ENCODE measurements at places on chromosomes 5 and 9.

DNA sequence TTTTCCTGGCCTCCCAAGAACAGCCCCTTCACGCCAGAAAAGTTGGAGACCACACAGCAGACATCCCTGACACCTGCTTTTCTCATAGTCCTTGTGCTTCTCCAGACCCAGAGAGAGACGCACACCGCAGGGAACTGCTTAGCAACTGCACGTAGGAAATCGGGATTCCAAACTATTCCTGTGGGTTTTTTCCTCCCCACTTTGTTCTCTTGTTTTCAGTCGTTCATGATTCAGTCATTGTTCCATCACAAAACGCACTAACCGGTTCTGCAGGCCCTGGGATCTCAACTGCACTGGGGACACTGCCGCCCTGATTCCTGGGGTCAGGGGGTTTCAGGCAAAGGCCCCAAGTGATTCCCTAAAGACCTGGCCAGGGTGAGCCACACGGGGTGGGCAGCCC, 588.0 kb upstream of the KLF4 start:
- DNase-seq = no peak

GRCh38 chr5:122170620-122171019, 41.3 kb downstream of the ZNF474 start:
- peak; percentile 76 for DNase-seq

GRCh38 chr9:87685871-87686519, 39.9 kb upstream of the CTSL start:
- DNase-seq = no peak

- peak; percentile 40 for DNase-seq
Observed at GRCh38 chr9:113373256-113373655, 3.5 kb downstream of the HDHD3 start.

- DNase-seq = no peak
Observed at GRCh38 chr9:80077059-80077458, 505.3 kb downstream of the TLE4 start.

DNA sequence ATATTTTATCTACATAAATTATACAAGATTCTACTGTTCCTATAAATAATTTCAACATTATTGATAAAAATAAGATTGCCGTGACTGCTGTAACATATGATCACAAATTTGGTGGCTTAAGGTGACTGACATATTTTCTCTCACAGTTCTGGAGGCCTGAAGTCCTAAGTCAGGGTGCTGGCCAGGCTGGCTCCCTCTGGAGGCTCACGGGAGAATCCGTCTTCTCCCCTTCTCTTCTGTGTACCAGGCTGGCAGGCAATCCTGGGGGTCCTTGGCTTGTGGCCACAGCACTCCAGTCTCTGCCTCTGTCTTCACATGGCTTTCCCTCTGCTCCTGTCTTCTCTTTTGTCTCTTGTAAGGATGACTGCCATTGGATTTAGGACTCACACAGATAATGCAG, 31.7 kb upstream of the IRX2 start:
- no peak for DNase-seq

DNA sequence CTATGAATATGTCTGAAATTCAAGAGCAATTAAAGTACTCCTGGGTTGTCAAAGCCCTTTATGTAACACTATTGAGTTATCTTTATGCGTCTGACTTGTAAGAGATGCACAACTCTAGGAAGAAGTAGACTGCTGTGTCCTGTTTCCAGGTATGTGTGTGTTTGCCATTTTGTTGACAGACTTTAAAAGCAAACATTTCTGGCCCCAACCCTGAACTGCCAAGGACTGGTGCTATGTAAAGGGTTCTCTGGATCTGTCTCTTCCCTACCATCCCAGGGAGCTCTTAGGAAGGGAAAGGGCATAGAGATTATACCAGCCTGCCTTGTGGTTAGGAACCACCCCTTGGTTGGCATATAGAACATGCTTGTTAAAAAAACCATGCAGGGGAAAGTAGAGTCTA, 12.1 kb downstream of the SLC22A5 start:
- DNase-seq = no peak

GRCh38 chr9:123508048-123508447, 152.1 kb downstream of the CRB2 start:
- no peak for DNase-seq

DNA sequence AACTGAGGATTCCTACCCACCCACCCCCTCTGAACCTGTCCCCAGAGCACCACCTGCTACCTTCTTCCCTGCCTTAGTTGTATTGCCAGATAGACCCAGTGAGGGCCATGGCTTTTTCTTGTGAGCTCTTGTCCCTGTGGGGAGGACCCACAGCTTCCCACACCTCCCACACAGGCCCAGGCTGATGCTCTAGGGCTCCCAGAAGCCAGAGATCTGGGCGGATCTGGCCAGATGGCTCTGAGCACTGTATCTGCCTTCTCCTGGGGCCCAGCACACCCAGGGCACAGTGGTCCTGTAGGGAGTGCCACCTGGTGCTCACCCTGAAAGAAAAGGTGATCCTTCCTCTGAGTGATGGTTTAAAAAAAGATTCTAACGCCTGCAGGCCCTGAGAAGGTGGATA, 131.7 kb downstream of the DAB2IP start:
- no peak for DNase-seq

GRCh38 chr5:119445544-119445943, 6.8 kb upstream of the HSD17B4 start:
- peak; percentile 53 for DNase-seq

DNA sequence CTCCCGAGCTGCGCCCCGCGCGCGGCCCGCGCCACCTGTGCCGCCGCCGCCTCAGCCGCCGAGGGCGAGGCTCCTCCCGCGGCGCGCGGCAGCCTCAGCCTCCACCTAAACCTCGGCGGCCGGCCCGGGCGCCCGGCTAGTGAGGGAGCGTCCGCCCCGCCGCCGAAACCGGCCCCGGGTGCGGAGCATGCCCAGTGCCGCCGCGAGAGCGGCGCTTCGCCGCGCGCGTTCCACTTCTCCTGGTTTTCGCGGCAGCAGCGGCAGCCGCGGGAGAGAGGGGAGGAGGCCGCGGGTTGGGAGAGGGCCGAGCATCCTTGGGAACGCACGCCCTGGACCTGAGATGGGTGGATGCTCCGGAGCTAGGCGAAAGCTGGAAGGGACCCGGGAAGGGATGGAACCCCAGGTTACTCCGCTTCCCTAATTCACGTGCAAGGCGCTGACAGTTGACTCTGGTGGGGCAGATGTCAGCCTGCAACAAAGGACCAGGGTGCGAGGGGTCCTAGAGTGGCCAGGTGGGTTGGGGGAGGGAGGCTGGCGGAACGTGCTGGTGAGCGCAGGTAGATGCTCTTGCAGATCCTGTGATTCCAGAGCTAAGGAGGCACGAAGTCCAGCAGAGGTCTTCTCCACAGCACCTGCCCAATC, at the start of gene CTNND2:
TSS of gene CTNND2 (minus strand) at position 182 of the 642 bp plus-strand sequence. CDS start 593 bp downstream, outside the sequence.
- DNase-seq = peak; percentile 88

GRCh38 chr5:95935553-95936100, 26.0 kb downstream of the ELL2 start:
- DNase-seq = no peak

- DNase-seq = no peak
Observed at GRCh38 chr5:151740958-151741373, 17.5 kb downstream of the ATOX1 start.

GRCh38 chr5:106171132-106171531, 1499.6 kb downstream of the EFNA5 start:
- DNase-seq = no peak

- no peak for DNase-seq
Observed at GRCh38 chr5:168015506-168015905, 275.9 kb upstream of the WWC1 start.

- no peak for DNase-seq
Observed at GRCh38 chr9:6716766-6717165, 41.0 kb upstream of the KDM4C start.

GRCh38 chr9:133844881-133845410, 106.8 kb upstream of the SARDH start:
- DNase-seq = no peak

DNA sequence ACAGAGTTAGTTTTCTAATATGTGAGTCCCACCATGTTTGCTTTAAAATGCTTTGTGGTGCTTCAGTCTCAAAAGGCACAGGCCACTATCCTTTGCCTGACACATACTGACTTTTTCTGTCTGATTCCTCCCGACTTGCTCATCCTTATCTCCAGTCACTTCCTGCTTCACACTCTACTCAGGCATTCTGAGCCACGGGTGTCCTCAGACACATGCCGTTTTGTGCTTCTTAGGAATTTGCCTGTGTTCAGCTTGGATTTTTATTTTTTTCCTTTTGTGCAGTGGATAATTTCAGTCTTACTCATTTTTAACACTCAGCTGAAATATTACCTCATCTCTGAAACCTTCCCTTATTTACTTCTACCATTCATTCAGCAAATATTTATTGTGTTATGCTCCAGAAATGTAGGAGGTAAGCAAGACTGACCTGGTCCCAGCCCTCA, 54.1 kb downstream of the MAN2A1 start:
- no peak for DNase-seq

- no peak for DNase-seq
Observed at GRCh38 chr5:125179612-125180011, 433.2 kb upstream of the ZNF608 start.

DNA sequence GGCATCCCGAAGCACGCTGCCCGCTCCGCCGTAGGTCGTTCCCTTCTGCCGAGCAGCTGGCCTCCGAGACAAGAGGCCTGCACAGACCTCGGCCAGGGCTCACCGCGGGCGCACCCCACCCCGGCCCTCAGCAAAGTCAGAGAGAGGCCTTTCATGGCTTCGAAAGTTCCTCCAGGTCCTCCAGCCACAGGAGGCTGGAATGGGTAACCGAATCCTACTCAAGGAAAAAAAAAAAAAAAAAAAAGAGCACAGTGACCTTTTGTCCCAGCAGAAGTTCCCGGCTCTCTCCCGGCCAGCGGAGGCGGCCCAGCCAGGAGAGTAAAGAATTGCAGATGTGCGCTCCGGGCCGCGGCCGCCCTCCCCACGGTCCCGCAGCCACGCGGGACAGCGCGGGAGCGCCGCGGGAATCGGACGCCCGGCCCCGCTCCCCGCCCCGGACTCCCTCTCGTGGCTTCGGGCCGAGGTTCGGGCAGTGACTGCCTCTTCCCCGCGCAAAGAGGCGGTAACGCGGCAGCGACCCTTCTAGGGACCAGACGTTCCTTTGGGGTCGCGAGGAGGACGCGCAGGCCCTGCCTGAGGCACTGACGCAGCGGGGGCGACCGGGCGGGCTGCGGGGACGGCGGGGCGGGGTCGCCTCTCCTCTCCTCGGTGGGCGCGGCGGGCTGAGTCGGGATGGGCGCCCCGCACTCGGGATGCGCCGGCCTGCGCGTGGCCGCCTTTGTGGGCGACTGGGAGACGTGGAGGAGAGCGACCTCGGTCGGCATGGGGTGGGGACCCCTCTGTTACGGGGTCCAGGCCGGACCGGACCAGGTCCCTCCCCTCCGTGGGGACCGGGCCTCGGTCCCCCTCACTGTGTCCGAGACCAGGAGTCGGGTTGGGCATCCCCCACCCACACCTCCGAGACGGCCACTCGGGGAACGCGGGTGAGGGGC, 754 bp downstream of the GFPT2 start:
- peak; percentile 79 for DNase-seq
